Left renal cortex interstitium (tissue), 4 donors: ENCODE measurements at places on chromosomes 6 and 20.

DNA sequence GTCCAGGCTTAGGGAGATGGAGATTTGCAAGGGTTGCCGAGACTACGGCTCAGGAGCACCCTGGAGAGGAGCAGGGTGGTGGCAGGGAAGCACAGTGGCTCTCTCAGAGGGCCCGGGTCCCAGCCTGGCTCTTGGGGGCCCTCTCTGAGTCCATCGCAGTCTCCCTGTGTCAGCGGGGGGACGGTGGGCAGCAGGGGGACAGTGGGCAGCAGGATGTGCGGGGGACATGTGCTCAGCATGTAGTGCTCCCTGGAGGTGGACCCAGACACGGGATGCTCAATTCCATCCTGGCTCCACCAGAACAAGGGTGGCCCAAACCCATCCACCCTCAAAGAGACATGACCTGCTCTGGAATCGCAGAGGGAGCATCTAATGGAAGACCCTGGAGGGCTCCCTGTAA, 43.0 kb upstream of the ZBP1 start:
- no peak for DNase-seq

- DNase-seq = no peak
These were observed 90.7 kb downstream of the KHDC1L start for GRCh38 chr6:73134588-73134987.

GRCh38 chr20:51533291-51534172, 9.0 kb downstream of the NFATC2 start:
- DNase-seq = no peak

DNA sequence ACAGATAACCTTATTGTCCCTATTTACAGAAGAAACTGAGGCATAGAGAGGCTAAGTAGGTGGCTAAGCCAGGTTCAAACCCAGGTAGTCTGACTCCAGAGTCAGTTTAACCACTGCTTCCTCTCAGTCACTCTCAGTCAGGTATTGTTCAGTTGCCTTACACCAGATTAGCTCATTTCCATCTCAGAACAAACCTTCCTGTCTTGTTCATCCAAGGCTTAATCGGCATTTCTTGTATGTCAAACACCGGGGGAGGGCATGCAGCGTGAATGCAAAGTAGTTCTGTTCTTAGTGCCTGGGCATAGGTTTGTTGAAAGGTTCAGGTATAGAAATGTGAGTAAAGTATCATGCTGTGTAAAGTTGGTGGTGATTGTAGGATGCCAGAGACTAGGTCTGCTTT, 51.7 kb downstream of the CTNNBL1 start:
- no peak for DNase-seq

DNA sequence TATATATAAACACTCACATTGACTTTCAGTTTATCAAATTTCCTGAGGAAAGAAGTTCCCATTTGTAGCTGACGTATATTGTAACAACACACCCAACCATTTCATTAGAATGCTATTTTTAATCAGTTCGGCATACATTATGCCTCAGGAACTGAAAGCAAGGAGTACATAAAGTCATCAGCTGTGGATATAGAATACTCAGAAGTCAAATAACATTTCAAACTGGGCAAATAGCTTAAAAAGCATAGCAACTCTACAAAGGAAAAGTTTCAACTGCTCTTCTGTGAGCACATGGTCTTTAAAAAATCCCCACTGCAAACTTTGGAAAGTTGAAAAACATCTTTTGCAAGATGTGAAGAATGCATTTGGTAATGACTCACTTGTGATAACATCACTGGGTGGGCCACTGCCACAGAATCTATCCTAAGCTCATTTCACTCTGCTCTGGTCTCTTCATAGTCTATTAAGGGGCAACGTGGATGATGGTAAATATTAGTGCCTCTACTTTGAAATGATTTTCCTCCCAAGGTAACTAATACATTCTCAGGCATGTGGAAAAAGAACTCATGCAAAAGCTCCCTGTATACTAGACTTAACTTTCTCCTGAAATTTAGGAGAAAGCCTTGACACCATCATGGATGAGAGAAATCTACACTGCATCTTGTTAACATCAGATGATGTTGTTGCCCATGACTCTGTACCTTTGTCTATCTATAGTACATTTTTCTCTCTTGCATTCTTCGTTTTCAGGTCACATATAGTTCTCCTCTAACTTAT, 49.2 kb downstream of the FYN start:
- no peak for DNase-seq

DNA sequence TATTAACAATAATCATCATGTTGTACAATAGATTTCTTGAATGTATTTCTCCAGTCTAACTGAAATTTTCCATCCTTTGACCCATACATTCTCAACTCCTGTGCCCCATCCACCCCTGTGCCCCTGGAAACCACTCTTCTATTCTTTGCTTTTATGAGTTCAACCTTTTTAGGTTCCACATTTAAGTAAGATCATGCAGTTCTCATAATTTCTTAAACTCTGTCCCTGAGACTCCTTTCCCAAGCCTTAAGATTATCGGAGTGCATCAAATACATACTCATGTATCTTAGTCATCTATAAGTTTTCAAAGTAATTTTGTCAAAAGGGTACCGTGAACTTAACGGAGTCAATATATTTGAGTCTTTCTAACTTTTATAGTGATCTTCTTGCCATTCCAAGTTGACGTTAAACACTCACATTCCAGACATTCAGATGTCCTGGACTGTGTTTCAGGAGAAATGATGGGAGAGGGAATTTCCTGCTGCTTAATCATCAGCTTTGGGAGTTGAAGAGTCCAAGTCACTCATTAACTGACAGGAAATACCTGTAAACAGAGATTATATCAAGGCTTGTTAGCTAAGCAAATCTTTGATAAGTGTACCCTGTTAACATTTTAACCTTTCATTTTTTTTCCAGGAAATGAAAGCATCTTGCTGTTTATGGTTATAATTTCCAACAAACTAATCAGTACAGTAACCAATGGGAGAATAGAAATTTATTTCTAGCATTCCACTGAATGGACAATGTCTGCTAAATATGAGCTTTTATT, 73.3 kb downstream of the ADGRG6 start:
- DNase-seq = no peak

GRCh38 chr20:63900413-63900812, 5.5 kb downstream of the DNAJC5 start:
- no peak for DNase-seq

- no peak for DNase-seq
These were observed 30.4 kb upstream of the PI16 start for GRCh38 chr6:36924131-36924530.

DNA sequence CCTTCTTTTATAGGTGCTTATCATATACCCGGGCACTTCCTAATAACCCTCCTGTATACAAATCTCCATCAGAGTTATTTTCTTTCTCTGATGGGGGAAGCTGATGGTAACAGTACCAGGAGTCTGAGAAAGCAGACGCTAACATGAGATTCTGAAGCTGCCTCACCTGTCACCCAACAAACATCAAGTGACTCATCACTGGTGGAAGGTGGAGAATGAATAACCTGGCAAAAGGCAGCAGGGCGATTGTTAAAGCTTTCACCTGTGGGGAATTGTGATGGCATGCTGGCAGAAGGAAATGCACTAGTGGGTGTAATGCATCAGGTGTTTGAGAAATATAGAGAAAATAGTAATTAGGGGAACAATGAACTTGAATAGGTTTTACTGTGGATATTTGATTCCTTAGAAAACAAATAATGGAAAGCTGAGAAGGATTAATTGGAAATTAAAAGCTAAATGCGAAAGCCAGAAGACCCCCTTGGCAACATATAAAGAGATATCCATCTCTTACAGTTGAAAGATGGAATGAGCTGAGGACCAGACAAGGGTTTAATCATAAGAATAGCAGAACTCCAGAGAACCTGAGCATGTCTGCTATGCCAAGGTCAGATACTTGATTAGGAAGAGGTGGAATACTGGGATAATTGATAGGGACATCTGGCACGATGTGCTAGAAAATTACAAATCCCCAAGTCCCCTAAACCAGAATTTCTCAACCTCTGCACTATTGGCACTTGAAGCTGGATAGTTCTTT, 517.1 kb downstream of the PKHD1 start:
- DNase-seq = no peak

DNA sequence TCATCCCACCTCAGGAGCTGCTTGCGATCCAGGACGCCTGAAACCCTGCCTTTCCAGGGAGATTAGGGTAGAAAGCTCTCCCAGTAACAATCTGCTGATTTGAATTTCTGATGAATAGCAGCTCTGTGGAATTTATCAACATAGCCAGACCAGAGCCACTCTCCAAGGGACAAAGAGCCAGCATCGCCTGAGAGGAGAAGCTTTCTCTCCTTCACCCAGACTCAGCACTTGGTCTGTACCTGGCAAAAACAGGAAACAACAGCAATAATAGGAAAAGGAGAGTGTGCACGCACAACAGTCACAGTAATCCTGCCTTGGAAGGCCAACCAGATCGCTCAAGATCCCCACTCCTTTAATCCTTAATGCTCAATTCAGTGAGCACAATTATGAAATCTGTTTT, 22.3 kb upstream of the ROS1 start:
- DNase-seq = no peak

DNA sequence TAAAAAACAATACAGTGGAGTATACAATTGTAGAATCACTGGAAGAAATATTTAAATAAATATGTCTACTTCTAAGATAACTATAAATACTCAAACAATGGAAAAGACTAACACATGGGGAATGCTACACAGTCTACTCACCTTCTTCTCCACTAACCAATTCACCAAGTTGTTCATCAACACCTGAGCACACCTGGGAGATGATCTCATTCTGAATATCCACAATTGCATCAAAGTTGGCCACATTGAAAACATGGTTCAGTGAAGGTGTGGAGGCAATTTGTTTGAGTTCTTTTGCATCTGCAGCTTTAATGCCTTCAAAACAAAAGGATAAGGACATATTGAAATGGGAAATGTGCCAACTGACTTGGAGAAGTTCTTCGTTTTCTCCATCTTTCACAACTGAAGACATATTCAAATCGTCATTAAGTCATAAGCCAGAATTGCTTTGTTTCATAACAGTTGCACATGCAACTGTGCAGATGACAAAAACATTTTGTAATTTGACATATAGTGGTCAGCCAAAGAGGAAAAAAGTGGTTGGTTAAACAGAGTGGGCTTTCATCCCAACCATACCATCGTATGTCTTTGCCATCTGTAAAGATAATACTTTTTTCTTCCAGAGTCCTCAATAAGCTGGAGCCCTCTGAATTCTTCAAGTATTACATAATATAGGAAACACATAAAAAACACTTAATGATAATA, 17.5 kb downstream of the COL12A1 start:
- DNase-seq = no peak

GRCh38 chr20:63095718-63096654, 89.2 kb upstream of the BHLHE23 start:
- no peak for DNase-seq
